K562 (cell line): ENCODE measurements at places on chromosomes 12 and 14. TPM values are rescaled to one million over a fixed set of nuclear protein-coding genes. Genes with fewer than 3 reads are reported as not detected.

The GPRC5D gene
- total RNA-seq: not detected in 2 replicates

The DHRS4 gene
- 11.4 and 12.5 TPM in 2 replicates for total RNA-seq

The LIN7A gene
- total RNA-seq: 0.02 TPM in 1 of 2 replicates, not detected in the other

DNA sequence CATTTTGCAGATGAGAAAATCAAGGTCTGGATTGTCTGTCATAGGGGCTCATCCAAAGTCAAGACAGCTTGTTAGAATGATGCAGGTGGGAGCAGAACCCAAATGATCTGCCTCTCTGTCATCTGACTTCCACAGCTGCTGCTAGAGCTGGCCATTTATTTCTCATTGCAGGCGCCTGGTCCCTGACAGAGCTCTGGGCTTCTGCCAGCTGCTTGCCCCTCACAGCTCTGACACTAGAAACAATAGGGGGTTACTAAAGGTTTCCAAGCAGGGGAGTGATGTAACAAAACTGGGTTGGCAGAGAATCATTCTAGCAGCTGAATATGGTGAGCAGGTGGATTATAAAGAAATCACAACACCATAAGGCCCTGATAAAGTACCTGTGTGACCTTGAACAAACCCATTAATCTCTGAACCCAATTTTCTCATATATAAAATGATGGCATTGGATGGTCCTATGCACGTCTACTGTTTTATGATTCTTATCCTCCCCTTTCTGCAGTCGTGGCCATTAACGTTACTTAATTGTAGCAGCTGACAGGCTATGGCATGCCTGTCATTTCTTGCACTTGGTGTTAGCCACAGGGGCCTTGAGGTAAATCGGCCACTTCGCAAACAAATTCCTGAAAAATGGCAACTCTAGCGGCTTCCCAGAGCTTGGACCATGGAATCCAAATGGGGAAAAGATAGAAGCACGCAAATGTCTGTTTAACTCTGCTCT lies 134.6 kb downstream of the RMST start:
- no peaks in the 10 kb centered on the region for H3K36me3 ChIP-seq
- H3K4me1 ChIP-seq: no peaks in the 10 kb centered on the region
- DNase-seq: no peak
- H3K27ac ChIP-seq: no peak overlapping the region
- H3K27me3 ChIP-seq: no peaks in the 10 kb centered on the region
- H3K4me3 ChIP-seq: no peak overlapping the region

- H3K4me1 ChIP-seq: peaks cover 14% of the 10 kb centered on the region
- H3K4me3 ChIP-seq: peak overlapping the region; percentile 78
- DNase-seq: peak; percentile 79
- peak overlapping the region; percentile 87; the same call in 2 of the 3 replicates for H3K27ac ChIP-seq
- H3K27me3 ChIP-seq: no peaks in the 10 kb centered on the region
These were observed 1.2 kb downstream of the SNX6 start for GRCh38 chr14:34628681-34629135.

DNA sequence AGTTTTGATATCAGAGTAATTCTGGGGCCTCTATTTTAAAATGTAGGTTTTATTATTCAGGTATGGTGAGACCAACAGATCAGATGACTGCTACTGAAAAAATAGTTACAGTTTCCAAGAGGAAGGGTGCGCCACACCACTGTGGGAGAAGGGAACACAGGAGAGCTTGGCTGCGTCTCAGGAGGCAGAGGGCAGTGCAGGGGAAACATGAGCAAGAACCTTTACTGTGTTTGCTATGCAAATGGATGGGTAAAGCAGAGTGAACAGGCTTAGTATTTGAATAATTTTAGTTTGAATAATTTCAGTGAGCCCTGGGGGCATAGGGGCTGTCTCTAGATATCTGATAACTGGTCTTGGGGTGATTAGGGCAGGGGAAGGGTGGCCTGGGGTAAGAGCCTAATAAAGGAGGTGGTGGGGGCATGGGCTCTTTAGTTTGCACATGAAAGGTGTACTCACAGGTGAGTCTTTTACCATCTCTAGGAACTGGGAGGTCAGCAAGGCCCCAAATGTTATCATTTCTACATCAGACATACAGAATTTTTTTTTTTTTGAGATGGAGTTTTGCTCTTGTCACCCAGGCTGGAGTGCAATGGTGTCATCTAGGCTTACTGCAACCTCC lies 196.8 kb upstream of the NEDD1 start:
- no peaks in the 10 kb centered on the region for H3K27me3 ChIP-seq
- H3K4me1 ChIP-seq: no peaks in the 10 kb centered on the region
- H3K27ac ChIP-seq: no peak overlapping the region
- H3K4me3 ChIP-seq: no peak overlapping the region
- no peak for DNase-seq

DNA sequence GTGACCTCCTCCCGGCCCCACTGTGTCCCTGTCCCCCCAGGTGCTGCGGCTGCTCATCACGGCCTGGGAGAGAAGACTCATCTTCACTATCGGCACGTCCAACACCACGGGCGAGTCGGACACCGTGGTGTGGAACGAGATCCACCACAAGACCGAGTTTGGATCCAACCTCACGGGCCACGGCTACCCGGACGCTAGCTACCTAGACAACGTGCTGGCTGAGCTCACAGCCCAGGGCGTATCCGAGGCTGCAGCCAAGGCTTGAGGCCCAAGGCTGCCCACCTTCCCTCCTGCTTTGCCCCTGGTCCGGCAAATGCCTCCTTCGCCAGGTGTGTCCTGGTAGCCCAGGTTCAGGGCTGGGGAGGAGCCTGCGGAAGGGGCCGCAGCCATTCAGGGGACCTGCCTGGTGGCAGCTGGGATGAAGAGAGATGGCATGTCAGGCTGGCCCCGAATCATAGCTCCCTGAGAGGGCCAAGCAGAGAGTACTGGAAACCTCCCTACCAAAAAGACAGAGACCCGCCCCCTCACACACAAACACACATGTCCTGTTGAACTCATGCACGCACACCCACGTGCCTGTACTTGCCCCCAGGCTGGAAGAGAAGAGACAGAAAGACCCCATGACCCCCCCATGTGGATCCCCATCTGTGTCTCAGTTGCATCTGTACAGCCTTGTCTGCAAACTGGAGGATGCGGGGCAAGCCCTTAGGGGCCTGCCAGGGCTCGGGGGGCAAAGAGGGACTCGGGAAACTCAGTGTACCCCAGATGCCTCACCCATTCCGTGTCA lies 38.7 kb downstream of the RASAL1 start:
- H3K27ac ChIP-seq: no peak overlapping the region
- peaks cover 24% of the 10 kb centered on the region for H3K27me3 ChIP-seq
- no peak overlapping the region for H3K4me3 ChIP-seq
- DNase-seq: no peak
- peaks cover 26% of the 10 kb centered on the region for H3K4me1 ChIP-seq

DNA sequence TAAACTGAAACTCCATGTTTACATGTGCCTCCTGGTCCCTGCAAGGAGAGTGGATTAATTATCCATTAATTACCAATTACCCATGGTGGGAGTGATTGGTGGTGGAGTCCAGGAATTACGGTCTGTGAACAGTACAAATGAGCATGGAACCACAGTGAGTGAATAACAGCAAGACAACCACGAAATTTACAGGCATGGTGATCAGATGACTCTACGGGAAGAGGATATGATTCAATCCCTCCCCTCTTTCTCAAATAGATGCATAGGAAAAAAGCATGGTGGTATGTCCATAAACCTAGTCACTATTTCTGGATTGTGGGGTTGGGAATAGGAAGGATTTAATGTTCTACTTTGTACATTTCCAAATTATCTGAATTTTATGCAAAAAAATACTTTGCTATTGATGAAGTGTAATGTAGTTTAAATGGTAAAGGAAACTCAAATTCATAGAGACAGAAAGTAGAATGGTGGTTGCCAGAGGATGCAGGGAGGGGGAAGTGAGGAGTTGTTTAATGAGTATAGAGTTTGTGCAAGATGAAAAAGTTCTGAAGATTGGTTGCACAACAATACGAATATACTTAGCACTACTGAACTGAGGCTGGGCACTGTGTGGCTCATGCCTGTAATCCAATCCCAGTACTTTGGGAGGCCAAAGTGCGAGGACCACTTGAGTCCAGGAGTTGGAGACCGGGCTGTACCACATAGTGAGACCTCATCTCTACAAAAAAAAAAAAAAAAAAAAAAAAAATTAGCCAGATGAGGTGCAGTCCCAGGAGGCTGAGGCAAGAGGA lies 41.2 kb upstream of the C12orf75 start:
- H3K4me1 ChIP-seq: no peaks in the 10 kb centered on the region
- H3K4me3 ChIP-seq: no peak overlapping the region
- no peaks in the 10 kb centered on the region for H3K36me3 ChIP-seq
- H3K27ac ChIP-seq: no peak overlapping the region
- H3K27me3 ChIP-seq: no peaks in the 10 kb centered on the region

- H3K27me3 ChIP-seq: no peaks in the 10 kb centered on the region
- no peak for DNase-seq
- no peak overlapping the region for H3K27ac ChIP-seq
- no peaks in the 10 kb centered on the region for H3K36me3 ChIP-seq
- no peak overlapping the region for H3K4me3 ChIP-seq
These were observed 71.8 kb upstream of the BCL2L14 start for GRCh38 chr12:11998944-11999315.

DNA sequence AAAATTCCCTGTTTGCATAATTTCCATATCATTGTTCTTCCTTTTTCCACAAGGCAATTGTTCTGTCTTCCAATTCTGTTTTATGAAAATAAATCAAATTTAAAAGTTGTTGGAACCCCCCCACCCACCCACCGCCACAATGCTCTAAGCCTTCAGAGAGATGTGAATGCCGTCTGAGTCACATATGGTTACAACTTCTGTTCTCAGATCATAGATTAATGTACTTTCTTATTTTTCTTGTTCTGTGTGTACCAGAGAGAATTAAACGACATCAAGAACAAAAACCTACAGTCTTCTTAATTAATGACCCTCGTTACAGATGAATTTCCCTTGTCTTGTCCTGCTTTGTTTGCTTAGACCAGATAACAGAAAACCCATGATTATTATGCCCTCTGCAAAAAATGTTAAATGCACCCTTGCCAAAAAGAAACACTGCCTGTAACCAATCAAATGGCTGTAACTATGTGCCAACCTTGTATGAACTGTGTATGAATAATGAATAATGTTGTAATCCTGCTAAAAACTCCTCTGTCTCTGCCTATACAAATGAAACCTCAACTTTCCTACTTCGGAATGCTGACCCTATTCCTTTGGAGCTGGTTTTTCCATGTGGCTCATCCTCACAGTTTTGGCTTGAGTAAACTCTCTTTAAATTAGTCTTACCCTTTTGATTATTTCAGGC lies 14.0 kb downstream of the OR6S1 start:
- DNase-seq: no peak
- H3K27ac ChIP-seq: no peak overlapping the region
- H3K4me3 ChIP-seq: no peak overlapping the region
- H3K4me1 ChIP-seq: peaks cover 14% of the 10 kb centered on the region

DNA sequence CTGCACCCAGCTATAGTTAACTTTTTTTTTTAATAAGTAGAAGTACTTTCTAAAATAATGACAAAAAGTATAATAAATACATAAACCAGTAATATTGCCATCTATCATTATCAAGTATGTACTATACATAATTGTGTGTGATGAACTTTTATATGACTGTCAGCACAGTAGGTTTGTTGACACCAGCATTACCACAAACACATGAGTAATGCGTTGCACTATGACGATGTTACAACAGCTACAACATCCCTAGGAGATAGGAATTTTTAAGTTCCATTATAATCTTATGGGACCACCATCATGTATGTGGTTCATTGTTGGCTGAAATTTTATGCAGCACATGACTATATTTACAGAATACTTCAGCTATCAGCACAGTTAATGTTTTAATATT lies 62.9 kb upstream of the VSX2 start:
- DNase-seq: no peak
- H3K27me3 ChIP-seq: no peaks in the 10 kb centered on the region
- no peaks in the 10 kb centered on the region; the same call in 1 of the 2 replicates for H3K4me1 ChIP-seq
- peaks cover 5% of the 10 kb centered on the region; the same call in 1 of the 3 replicates for H3K36me3 ChIP-seq
- no peak overlapping the region for H3K27ac ChIP-seq
- no peak overlapping the region for H3K4me3 ChIP-seq

DNA sequence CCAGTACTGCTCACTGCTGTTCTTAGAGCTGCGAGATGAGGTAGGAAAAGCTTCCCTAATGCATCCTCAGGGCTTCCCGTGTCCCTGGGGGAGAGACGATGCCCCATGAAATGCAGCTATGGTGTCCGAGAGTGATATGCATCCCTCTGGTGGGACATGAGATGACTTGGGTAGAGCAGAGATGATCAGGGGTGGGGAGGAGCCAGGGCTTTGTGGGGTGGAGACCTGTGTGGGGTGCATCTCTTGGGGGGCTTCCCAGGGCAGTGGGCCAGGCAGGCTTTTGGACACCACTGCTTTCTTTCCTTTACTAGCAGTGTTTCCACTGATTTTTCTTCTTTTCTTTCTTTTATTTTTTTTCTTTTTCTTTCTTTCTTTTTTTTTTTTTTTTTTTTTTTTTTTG lies 147.3 kb downstream of the ADGRD1 start:
- H3K27ac ChIP-seq: no peak overlapping the region
- no peak overlapping the region for H3K4me3 ChIP-seq
- H3K4me1 ChIP-seq: no peaks in the 10 kb centered on the region
- H3K36me3 ChIP-seq: no peaks in the 10 kb centered on the region
- DNase-seq: no peak

DNA sequence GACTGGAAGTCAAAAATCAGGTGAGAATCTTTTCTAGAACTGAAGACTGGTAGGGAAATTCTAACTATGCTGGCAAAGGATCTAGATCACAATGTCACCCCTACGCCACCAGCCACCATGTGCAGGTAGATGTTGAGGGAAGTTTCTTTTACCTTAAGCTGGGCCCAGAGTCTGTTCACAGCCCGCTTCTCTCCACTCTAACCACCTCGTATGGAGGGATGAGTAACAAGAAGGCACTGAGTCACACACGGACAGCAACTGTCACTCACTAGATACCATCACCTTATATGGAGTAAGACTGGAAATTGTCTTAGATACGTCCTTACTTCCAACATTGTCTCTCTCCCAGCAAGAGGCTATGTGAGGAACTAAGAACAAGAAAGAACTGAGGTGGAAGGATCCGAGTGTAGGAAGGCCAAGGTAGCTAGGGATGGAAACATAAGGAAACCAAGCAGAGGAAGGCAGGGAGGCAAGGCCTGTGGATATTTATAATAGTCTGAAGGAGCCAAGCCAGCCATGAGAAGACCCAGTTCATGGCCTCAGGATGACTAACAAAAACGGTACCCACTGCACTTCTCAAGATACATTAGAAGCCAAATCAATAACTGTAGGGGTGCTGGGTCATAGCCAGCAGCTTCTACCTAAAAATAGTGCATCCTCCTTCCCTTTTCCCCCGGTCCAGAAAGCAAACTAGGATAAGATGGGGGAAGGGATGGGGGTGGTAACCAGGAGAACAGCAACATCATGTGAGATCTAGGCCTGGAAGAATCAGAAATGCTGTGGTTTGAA lies 15.5 kb downstream of the REM2 start:
- H3K27me3 ChIP-seq: no peaks in the 10 kb centered on the region
- H3K36me3 ChIP-seq: peaks cover 41% of the 10 kb centered on the region
- H3K4me1 ChIP-seq: 0 out of 2 replicates have a peak, but pooled peaks cover 5% of the 10 kb centered on the region
- DNase-seq: no peak
- H3K27ac ChIP-seq: peak overlapping the region; percentile 65
- H3K4me3 ChIP-seq: no peak overlapping the region
